ENCODE measurements at places on chromosomes 6 and 20.

DNA sequence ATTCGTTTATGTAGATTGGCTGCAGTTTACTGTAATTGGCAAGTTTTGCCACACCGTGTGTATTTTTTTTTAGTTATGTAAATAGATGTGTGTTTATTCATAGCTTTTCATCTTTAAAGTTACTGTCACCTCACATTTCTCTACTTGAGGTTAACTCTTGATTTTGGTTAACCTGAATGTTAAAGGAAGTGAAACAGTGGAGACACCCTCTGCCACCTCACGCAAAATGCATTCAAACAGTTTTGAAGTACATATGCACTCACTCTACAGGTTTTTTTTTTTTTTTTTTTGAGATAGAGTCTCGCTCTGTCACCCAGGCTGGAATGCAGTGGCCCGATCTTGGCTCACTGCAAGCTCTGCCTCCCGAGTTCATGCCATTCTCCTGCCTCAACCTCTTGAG, 17.7 kb downstream of the OR2A4 start:
- DNase-seq: no peak

DNA sequence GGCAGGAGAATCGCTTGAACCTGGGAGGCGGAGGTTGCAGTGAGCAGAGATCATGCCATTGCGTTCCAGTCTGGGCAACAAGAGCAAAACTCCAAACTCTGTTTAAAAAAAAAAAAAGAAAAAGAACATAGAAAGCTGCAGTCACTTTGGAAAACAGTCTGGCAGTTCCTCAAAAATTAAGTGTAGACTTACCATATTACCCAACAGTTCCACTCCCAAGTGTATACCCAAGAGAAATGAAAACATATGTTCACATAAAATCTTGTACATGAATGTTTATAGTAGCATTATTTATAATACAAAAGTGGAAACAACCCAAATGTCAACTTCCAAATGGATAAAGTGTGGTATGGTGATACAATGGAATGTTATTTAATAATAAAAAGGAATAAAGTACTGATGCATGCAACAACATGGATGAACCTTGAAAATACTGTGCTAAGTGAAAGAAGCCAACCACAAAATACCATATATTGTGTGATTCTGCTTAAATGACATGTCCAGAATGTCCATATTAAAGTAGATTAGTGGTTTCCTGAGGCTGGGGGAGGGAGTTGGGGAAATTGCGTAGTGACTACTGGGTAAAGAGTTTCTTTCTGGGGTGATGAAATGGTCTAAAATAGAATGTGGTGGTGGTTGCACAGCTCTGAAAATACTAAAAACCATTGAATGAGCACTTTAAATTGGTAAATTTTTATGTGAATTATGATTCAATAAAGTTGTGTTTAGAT, 62.9 kb downstream of the SUN5 start:
- DNase-seq: no peak

DNA sequence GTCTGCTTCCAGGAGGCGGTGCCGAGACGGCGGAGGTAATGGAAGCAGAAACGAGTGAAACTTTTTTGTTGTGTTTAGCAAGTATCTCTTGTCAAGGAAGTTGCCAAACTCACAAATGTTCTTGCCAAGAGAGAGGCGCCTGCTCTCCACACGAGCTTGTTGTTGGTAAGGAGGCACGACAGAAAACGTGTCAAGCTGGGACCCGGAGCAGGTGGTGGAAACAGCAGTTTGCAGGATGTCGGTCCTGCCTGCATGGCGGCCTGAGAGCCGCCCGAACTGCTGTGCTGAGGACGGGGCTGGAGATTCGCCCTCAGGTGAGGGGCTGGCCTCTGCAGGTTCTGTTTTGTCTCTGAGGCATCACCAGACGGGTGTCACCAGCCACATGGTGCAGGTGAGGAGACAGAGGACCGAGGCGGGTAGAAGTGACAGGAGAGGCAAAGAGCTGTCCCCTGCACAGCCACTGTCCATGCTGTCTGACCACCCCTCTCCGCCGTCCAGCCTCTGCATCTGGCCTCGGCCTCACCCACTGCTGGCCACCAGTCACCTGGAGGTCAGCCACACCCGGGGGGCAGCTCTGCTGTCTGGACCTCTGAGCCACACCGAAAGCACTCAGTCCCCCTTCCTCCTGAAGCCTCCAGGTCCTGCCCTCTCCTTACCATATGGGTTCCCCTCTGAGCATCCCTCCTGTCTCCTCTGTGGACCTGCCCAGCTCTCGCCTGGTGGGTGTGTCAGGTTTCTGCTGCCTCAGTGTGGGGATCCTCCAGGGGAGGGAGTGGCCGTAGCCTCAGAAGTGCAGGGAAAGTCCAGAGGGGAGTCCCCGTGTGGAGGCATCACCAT, 261.5 kb downstream of the TAF4 start:
- DNase-seq: no peak

- DNase-seq: no peak
Measured at GRCh38 chr20:32077190-32077589, 25.1 kb downstream of the HCK start.

DNA sequence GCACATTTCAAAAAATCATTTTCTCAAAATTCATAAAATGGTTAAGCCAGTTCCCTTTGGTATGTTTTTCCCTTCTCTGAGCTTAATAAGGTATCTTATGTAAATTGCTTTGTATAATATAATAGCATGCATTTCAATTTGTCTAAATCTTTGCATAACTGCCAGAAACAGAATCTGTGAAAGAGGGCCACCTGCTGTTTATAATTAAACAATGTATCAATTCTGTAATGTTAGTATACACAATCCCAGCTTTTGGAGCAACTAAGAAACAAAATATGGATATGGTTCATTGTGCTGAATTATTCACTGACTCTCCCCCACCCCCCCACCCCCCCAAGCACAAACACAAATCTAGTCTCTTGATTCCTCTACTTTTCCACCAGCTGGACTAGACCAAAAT, 54.8 kb downstream of the GPX5 start:
- DNase-seq: no peak

GRCh38 chr6:47631269-47631772, 67.1 kb upstream of the ADGRF4 start:
- DNase-seq: no peak

DNA sequence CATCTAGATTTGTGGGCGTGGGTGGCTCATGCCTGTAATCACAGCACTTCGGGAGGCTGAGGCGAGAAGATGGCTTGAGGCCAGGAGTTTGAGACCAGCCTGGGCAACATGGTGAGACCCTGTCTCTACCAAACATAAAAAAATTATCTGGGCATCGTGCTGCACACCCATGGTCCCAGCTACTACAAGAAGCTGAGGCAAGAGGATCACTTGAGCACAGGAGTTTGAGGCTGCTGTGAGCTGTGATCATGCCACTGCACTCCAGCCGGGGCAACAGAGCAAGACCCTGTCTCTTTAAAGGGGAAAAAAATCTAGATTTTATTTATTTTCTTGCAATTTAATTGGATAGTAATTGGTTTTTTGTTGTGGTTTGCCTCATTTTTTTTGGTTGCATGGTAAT, 53.6 kb downstream of the DEK start:
- no peak for DNase-seq

DNA sequence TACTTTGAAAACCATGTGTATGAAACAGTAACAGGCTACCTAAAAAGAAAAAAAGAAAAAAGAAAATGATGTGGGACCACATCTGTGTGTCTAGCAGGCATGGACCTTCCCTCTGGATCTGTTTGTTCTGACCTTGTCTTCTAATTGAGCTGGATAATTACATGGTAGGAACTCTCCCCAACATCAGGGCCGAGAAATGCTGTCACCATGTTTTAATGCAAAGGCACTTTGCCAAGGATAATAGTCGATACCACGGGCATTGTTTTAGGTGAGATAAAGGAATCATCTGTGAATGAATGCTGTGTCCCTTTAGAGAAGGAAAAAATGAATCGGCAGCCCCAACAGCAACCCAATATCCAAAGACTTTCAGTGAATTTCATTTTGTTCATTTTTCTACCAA, 149.1 kb downstream of the ZDHHC14 start:
- DNase-seq: peak; percentile 19
